ENCODE measurements at places on chromosomes 5 and 9.

DNA sequence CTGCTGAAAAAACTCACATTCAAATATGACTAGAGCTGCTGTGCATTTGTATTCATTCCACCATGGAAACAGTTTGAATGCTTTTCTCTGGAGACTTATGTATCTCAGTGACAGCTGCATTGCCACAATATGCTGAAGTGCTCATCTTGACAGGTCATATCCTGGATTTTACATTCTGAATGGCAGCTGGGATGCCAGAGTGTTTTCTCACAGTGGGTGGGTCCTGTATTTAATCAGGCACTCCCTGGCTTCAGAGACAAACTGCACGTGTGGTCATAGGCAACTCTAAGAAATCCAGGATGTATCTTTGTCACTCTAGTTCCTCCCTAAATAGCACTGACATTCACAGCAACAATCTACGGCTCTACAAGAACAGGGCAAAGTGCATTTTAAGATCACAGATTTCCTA lies 75.6 kb downstream of the ST8SIA4 start:
- DNase-seq = no peak

- no peak for DNase-seq
These were observed 799.9 kb upstream of the CDH10 start for GRCh38 chr5:25444697-25445096.

DNA sequence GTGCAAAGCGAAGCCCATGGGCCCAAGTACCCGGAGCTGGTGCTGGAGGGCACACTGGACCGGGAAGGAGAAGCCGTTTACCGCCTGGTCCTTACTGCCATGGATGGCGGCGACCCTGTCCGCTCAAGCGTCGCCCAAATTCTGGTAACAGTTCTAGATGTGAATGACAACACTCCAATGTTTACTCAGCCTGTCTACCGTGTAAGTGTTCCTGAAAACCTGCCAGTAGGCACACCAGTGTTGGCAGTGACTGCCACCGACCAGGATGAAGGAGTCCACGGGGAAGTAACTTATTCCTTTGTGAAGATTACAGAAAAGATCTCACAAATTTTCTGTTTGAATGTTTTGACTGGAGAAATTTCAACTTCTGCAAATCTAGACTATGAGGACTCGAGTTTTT lies 936 bp downstream of the PCDHGA6 start:
- no peak for DNase-seq

DNA sequence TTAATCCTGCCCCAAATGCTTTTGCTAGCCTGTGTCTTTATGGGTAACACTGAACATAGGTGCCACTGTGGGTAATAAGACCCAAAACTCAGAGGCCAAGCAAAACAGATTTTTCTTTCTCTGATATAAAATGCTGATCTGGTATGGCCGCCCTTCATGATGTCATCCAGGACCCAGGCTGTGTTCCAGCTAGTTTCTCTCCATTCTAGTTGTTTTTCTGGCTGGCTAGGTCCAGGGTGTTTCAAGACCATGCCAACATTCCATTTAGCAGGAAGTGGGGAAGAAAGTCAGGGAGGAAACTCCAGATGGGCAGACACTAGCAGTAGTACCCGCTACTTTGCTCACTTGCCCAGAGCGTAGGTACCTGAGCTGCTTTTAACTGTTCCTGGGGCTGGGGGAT lies 183.9 kb upstream of the OTULINL start:
- DNase-seq = no peak

DNA sequence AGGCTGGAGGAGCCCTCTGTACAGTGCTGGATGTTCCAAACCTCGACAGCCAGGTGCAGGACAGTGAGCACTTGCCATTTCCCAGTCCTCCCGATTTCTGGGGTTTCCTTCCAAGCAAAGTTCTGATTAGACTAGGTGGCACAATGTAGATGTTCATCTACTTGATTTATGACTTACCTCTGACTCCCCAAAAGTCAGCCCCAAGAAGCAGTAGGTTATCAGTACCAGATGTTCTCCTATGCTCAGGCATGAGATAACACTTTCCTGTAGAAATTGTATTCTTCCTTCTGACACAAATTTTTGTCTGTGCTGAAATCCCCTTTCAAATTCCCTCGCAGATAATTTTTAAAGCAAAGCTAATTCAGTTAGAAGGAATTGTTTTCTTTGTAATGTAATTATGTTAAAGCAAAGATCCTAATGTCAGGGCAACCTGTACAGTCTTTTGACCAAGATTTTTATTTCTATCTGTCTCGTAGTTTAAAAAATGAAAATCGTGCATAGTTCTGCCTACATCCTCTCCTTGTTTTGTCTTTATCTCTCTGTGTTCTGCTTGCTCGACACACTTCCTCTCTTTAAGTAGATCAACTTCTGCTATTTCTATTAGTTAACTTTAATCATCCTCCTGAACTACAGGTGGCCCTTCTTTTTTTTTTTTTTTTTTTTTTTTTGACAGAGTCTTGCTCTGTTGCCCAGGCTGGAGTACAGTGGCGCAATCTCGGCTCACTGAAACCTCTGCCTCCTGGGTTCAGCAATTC lies 102.4 kb upstream of the PJA2 start:
- DNase-seq = no peak

DNA sequence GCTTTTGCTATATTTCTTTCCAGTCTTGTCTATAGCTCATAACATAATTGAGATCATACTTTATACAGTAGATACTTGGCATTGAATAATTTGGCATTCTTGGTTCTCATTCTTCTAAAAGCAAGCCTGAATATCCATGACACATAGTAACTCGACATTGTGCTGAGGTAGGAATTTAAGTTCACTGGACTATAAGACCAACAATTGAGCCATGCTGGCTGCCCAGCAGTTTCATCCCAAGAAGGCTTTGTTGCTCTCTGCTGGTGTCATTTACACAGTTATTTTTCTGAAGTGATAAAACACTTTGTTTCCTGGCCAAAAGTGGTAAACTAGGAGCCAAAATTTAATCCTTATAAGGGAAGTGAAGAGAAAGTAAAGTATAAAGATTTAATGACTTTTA lies 192.0 kb downstream of the ADAMTSL1 start:
- DNase-seq = no peak

DNA sequence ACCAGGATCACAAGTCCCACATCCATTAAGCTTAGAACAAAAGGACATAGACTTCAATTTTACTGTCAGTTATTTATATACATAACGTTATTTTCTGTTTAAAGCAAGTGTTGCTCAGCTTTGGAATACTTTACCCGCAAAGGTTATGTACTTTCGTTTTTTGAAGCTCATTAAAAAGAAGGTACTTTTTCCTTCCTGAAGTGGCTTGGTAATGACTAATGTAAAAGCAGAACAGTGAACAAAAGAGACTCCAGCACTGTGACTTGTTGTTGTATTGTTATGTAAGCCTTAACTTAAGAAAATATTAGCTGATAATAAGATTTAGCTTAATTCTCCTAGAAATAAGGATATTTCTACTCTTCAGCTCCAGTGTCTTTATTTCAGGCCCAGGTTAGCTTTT lies 97.3 kb upstream of the SLCO6A1 start:
- no peak for DNase-seq

GRCh38 chr9:4297151-4297785 lies 2.6 kb downstream of the GLIS3 start:
- DNase-seq = no peak

GRCh38 chr5:126108470-126108869 lies 314.7 kb upstream of the GRAMD2B start:
- no peak for DNase-seq

DNA sequence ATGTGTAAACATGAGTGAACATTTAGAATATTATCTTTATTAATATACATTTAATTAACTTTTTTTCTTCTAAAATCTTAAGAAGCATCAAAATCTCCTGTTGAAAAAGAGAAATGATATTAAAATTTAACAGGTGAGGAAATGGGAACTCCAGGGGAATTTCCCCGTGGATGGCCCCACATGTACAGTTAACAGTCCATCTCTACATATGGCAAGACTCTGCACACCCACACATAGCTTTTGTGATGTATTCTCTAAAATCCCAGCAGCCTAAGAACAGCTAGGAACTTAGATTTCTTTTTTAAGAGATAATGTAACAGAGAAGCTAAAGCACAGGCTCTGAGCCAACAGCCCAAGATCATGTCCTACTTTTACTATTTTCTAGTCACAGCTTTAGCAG lies 556.3 kb upstream of the RGMB start:
- no peak for DNase-seq

DNA sequence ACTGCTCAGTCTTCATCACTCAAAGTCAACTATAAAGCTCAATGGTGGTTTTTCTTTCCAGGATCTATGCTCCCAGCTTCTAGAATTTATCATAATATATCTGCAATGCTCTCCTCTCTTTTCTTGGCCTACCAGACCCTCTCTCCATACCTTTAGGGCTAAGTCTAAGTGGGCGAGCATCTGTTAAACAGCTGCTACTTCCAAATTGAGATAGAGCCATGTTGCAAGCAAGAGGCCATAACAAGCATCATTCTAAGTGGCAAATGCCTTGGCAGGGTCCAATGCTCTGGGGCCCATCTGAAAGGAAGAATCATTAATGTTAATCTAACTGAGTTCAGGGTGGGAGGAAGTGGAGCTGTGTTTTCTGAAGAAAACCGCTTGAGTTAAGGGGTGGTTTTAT lies 324.0 kb downstream of the TLR4 start:
- no peak for DNase-seq

- no peak for DNase-seq
These were observed 555.5 kb downstream of the MAT2B start for GRCh38 chr5:164060786-164061355.

DNA sequence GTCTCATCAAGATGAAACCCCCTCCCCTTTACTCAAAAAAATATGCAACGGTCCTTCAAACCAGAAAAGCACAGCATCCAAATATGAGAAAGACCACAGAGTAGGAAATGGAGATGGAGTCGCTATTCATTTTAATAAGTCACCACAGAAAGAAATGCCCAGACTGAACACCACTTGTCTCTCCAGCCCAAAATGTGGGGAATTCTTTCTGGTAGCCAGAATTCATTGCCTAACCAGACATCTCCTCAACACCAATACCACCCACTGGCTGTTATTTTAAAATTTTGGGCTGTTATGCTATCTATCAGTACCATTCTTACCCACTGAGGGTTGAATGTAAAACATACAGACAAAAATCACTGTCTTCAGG lies 100.1 kb downstream of the SUSD1 start:
- DNase-seq = no peak

DNA sequence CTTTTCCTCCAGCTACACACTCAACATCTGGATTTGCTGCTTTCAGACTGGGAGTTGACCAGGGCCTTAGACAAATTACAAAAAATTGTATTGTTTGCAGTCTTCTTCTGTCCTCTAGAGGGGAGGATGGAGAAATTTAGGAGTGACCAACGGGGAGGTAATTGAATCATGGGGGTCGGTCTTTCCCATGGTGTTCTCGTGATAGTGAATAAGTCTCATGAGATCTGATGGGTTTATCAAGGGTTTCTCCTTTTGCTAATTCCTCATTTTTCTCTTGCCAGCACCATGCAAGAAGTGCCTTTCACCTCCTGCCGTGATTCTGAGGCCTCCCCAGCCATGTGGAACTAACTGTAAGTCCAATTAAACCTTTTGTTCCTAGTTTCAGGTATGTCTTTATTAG lies 4.2 kb downstream of the IFNA8 start:
- no peak for DNase-seq

DNA sequence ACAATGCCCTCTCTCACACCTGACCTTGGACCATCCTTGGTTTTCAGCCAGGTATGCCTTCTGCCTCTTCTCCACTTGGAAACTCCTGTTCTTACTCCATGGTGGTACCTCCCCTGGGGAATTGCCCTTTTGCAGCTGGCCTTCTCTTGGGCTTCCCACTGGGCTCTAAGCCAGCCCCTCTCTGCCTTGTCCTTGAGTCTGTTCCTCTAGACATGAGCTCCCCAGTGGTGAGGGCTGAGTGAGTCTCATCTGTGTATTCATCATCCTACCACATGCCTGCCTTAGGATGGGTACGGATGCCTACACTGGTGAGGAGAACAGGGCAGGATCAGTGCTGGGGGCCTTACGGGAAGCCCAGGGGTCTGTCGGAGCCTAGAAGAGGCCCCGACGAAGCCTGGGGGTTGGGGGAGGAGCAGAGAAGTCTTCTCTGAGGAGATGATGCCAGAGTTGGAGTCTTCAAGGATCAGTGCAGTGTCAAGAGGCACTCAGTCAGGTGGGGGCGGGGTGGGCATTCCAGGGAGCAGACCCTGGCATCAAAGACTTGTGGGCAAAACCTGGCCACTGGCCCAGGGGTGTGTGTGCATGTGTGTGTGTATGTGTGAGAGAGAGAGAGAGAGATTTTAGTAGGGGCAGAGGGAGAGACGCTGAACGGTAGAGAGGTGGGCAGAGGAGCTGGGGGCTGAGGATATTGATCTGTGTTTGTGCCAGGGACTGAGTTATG lies 5.2 kb upstream of the CRB2 start:
- no peak for DNase-seq

DNA sequence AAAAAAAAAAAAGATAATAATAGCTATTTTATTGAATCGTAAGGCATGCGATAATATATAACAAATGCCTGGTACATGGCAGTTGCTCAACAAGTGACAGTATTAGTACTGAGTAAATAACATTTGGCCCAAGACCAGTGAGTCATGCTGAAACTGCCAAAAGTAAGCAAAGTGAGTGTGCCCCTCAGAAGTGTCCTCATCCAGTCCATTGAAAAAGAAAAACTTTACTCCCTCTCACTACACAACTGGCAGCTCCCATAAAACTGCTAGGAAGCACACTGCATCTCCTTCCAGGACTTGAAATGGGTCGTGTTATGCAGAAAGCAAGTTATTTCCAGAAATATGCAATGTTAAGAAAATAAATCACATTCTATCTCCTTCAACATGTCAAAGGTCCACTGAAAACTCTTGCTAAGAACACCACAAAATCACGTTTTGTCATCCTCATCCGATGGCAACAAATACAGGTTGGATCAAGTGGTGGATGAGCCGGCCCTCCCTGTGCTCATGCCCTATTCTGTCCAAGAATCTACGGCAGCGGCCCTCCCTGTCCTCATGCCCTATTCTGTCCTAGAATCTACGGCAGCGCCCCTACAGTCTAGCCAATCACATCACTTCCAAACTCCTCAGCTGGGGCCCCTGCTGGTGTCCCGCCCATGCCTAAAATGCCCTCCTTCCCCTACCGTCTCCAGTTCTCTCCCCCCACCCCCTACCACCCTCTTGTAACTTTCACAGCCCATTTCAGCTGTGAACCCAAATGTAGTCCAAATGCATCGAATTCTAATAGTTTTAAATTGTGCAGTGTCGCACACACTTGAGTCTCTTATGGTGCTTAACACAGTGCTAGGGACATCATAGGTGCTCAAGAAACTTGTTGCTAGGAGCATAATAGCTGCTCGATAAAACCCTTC lies 12.5 kb downstream of the PTCH1 start:
- DNase-seq = no peak

GRCh38 chr5:150309101-150309885 lies 6.6 kb upstream of the ARSI start:
- DNase-seq = no peak

All from stimulated activated CD8-positive, alpha-beta memory T cell treated with anti-CD3 and anti-CD28 coated beads, Interleukin-7, amount 100 ng/mL, for 1 hour (primary cell).